CD8-positive, alpha-beta memory T cell (primary cell): ENCODE measurements at places on chromosomes 4 and X. TPM values are rescaled to one million over a fixed set of nuclear protein-coding genes. Genes with fewer than 3 reads are reported as not detected.

- no peaks in the 10 kb centered on the region for H3K4me1 ChIP-seq
- H3K4me3 ChIP-seq, result no peak overlapping the region
- peak; percentile 4 for DNase-seq
- no peak overlapping the region for H3K27ac ChIP-seq
- no peaks in the 10 kb centered on the region for H3K36me3 ChIP-seq
Observed at GRCh38 chr4:7414046-7414445, 20.7 kb downstream of the PSAPL1 start.

GRCh38 chr4:7565483-7565882, 130.8 kb upstream of the PSAPL1 start:
- no peaks in the 10 kb centered on the region for H3K36me3 ChIP-seq
- no peaks in the 10 kb centered on the region for H3K27me3 ChIP-seq
- H3K27ac ChIP-seq, result no peak overlapping the region
- no peak overlapping the region for H3K4me3 ChIP-seq
- H3K4me1 ChIP-seq, result no peaks in the 10 kb centered on the region

GRCh38 chrX:133543654-133544053, 128.4 kb upstream of the GPC4 start:
- H3K27me3 ChIP-seq, result no peaks in the 10 kb centered on the region
- H3K4me1 ChIP-seq, result no peaks in the 10 kb centered on the region
- H3K27ac ChIP-seq, result no peak overlapping the region
- no peak for DNase-seq
- no peak overlapping the region for H3K4me3 ChIP-seq

- no peak overlapping the region for H3K4me3 ChIP-seq
- DNase-seq, result no peak
- H3K4me1 ChIP-seq, result no peaks in the 10 kb centered on the region
- H3K27ac ChIP-seq, result no peak overlapping the region
- H3K27me3 ChIP-seq, result no peaks in the 10 kb centered on the region
- H3K36me3 ChIP-seq, result no peaks in the 10 kb centered on the region
Observed at GRCh38 chr4:19417256-19417655, 834.4 kb upstream of the SLIT2 start.

DNA sequence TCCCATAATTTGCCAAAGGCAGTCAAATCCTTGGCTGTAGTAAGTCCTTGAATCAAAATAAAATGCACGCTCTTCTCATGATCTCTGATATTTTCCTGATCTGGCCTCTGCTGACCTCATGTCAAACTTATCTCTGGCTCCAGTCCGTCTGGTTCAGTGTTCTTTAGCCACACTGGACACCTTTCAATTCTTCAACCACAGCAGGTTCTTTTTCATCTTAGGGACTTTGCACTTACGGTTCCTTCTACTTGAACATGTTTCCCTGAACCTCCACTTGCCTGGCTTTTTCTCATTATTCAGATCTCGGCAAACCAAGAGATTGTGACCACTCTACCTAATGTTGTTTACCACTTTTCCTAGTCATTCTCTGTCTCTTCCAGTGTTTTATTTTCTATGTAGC, 10.3 kb downstream of the ENPEP start:
- no peak overlapping the region for H3K4me3 ChIP-seq
- no peaks in the 10 kb centered on the region for H3K27me3 ChIP-seq
- H3K36me3 ChIP-seq, result no peaks in the 10 kb centered on the region
- no peak overlapping the region for H3K27ac ChIP-seq
- DNase-seq, result no peak

DNA sequence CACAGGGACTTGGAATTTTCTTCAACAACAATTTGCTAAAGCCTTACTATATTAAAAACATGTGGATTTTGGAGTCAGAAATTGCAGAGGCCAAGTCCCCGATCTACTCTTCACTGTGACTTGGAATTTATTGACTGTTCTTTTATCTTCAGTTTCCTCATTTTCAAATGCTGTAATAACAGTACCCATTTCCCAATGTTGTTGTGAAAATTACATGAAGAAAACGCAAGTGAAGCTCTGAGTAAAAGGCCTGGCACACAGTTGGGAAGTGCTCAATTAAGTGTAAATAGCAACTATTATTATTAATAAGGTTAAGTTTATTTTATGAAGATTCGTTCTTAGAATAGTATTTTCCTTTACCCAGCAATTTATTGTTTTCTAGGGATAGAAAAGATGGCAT, 15.7 kb downstream of the STBD1 start:
- no peaks in the 10 kb centered on the region for H3K4me1 ChIP-seq
- H3K4me3 ChIP-seq, result no peak overlapping the region
- H3K27ac ChIP-seq, result no peak overlapping the region
- no peak for DNase-seq
- H3K27me3 ChIP-seq, result no peaks in the 10 kb centered on the region

DNA sequence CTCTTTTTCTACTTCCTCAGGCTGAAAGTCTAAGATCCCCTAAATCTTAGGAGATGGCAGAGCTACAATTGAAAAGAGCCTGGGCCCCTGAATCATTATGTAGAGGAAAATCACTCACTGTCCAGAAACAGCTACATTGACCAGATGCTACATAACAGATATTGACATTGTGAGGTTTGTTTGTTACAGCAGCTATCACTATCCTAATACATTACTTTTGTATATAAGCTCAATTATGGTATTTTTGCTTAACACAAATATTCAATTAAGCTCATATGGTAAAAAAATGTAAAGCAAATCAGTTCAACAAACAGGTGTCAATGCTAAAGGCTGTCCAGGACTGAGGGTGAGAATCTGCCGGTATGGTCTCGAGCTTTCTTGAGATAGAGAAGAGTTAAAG, 89.4 kb downstream of the LDB2 start:
- no peaks in the 10 kb centered on the region for H3K27me3 ChIP-seq
- no peak overlapping the region for H3K27ac ChIP-seq
- H3K4me3 ChIP-seq, result no peak overlapping the region

- H3K27me3 ChIP-seq, result no peaks in the 10 kb centered on the region
- no peak for DNase-seq
- H3K4me3 ChIP-seq, result no peak overlapping the region
- peaks cover 3% of the 10 kb centered on the region for H3K4me1 ChIP-seq
- H3K36me3 ChIP-seq, result no peaks in the 10 kb centered on the region
Observed at GRCh38 chr4:56803471-56803870, 18.0 kb downstream of the SPINK2 start.

DNA sequence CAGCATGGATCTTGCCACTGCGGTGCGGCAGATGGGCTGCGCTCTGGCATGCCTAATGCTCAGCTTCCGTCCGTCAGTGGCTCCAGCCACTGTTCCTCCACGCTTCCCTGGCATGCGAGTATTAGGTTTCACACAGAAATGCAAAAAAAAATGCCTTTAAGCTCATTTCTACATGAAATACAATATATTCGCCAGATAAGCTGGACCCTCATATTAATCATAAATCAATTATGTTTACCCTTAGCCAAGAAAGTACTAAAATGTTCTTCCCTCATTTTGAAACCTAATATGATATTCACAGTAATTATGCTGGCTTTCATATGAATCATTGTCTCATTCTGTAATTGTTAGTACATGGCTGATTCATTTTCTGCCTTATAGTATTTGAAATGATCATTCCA, 115.5 kb upstream of the FAM241A start:
- H3K27me3 ChIP-seq, result no peaks in the 10 kb centered on the region
- no peak for DNase-seq
- no peaks in the 10 kb centered on the region for H3K36me3 ChIP-seq
- no peak overlapping the region for H3K4me3 ChIP-seq

GRCh38 chr4:117692538-117692937, 341.7 kb upstream of the NDST3 start:
- no peaks in the 10 kb centered on the region for H3K27me3 ChIP-seq
- H3K4me3 ChIP-seq, result no peak overlapping the region
- no peaks in the 10 kb centered on the region for H3K36me3 ChIP-seq
- no peak for DNase-seq

The NDUFB11 gene
- total RNA-seq, result 93.5 TPM

DNA sequence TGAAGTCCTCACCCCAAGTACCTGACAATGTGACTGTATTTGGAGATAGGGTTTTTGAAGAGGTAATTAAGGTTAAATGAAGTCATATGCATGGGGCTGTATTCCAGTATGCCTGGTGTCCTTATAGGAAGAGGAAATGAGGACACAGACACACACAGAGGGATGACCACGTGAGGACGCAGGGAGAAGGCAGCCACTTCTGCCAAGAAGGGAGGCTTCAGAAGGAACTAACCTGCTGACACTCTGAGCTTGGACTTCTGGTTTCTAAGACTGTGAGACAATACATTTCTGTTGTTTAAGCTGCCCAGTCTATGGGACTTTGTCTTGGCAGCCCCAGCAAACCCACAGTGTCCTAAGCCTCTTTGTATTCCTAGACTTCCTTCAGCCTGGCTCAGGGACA, 3.0 kb upstream of the SLC2A9 start:
- no peaks in the 10 kb centered on the region for H3K27me3 ChIP-seq
- H3K4me3 ChIP-seq, result no peak overlapping the region
- H3K27ac ChIP-seq, result no peak overlapping the region
- DNase-seq, result no peak
- H3K36me3 ChIP-seq, result no peaks in the 10 kb centered on the region

DNA sequence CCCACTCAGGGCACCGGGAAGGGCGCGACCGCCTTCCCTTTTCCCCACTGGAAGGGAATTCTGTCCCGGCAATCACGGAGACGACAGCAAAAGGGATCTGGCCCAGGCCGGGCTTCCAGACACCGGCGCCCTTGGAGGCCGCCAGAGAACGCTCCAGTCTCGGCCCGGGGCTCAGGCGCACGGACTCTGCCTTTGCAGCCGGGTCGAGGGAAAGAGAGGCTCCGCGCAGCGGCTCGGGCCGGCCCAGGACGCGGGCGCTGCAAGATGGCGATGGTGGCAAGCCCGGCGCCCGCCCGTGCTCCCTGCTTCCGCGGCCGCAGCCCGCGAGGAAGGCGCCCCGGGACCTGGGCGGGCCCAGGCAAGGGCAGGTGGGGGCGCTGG, 1.1 kb downstream of the CTBP1 start:
- peaks cover 64% of the 10 kb centered on the region for H3K4me1 ChIP-seq
- DNase-seq, result no peak

- H3K27me3 ChIP-seq, result no peaks in the 10 kb centered on the region
- H3K27ac ChIP-seq, result no peak overlapping the region
Observed at GRCh38 chr4:85081196-85081595, 114.7 kb upstream of the WDFY3 start.

- H3K4me1 ChIP-seq, result no peaks in the 10 kb centered on the region
- H3K36me3 ChIP-seq, result no peaks in the 10 kb centered on the region
- no peak overlapping the region for H3K27ac ChIP-seq
- H3K27me3 ChIP-seq, result no peaks in the 10 kb centered on the region
- no peak for DNase-seq
- no peak overlapping the region for H3K4me3 ChIP-seq
Observed at GRCh38 chrX:134512566-134512965, 52.6 kb downstream of the HPRT1 start.

The MMRN1 gene
- not detected for total RNA-seq

The EIF4E gene
- total RNA-seq, result 157 TPM

The NSUN7 gene
- total RNA-seq, result not detected

GRCh38 chr4:114577386-114577785, 21.2 kb upstream of the UGT8 start:
- H3K27ac ChIP-seq, result no peak overlapping the region
- no peaks in the 10 kb centered on the region for H3K4me1 ChIP-seq
- no peak overlapping the region for H3K4me3 ChIP-seq
- H3K36me3 ChIP-seq, result no peaks in the 10 kb centered on the region
- no peaks in the 10 kb centered on the region for H3K27me3 ChIP-seq

The DDX53 gene
- not detected for total RNA-seq
